ENCODE measurements at places on chromosomes 1 and 21.
A peak's percentile ranks its signal among the peaks of the same experiment; 100 is the strongest.

DNA sequence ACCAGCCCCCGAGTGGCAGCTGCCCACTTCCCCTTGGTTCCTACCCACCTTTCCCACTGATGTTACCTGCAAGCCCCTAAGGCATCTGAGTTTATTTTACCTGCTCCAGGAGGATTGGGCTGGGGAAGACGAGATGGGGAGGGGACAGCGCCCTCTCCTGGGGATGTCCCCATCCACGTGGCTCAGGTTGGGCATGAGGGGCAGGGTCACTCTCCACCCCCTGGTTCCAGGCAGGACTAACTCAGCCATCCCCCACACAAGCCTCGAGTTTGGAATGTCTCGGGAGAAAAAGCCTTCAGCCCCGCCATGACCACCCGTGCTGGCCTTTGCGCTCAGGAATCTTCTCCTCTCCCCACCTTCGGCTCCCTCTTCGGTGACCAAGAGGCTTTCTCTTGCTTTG, 90.0 kb downstream of the ARHGEF10L start:
- no peak for DNase-seq

DNA sequence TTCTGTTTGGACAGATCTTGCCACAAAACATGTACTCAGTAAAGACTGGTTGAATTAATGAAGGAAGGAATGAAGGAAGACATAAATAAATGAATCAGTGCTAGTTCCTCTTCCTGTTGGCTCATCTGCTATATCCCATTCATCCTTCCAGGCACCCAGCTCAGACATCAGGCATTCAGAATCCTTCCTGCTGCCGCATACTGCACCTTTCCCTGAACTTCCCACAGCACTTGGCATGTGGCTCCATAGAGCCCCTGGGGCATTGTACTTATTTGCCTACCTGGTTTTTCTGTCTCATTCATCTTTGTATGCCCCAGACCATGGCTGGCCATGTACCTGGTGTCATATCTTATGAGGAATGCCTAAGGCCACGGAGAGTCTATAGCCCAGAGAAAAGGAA, 34.4 kb upstream of the ZNF648 start:
- no peak for DNase-seq

- no peak for DNase-seq
Observed at GRCh38 chr1:3261007-3261968, 192.3 kb downstream of the PRDM16 start.

DNA sequence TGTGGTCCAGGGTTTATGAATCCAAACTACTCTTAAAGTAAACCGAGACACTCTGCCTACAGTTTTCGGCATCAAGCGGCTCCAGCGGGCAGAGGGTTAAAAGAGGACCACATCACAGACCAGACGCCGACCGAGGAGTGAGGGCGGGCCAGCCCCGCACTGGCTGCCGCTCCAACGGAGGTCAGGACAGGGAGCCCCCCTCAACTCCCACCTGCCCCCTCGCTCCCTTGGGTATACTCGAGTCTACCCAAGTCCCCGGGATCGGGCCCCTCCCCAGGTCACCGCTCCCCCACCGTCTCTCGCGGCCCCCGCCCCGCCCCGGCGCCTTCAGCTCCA, 312 bp downstream of the ARNT start:
- peak; percentile 65 for DNase-seq

DNA sequence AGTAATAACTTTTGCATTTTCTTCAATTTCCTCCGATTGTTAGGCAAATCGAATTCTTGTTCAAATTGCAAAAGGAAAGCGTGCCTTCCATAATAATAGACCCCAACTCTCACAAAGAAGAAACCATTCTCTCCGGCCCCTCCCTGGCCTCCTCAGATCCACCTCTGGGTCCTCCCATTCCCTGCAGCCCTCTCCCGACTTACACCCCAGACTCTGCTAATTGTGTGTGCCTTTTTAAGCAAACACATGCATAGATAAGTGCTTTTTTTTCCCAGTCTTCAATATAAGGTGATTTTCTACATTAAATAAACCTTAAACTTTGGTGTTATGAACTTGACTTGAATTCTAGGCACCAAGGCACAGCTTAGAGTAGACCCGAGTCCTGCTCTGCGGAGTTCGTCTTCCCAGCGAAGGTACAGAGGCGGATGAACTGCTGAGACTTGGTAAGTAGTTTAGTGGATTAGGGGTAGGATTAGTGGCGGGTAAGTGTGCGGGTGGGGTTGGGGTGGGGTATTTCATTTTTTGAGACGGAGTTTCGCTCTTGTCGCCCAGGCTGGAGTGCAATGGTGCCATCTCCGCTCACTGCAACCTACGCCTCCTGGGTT, 1.5 kb downstream of the L1TD1 start:
- DNase-seq, result no peak

GRCh38 chr21:31347435-31348032, 3.5 kb upstream of the TIAM1 start:
- DNase-seq, result peak; percentile 9

- no peak for DNase-seq
Observed at GRCh38 chr21:15671188-15671587, 58.6 kb upstream of the USP25 start.

GRCh38 chr1:56855190-56855589, 593 bp downstream of the C8A start:
- no peak for DNase-seq

GRCh38 chr21:28822486-28823335, 170.0 kb downstream of the LTN1 start:
- peak; percentile 92 for DNase-seq

DNA sequence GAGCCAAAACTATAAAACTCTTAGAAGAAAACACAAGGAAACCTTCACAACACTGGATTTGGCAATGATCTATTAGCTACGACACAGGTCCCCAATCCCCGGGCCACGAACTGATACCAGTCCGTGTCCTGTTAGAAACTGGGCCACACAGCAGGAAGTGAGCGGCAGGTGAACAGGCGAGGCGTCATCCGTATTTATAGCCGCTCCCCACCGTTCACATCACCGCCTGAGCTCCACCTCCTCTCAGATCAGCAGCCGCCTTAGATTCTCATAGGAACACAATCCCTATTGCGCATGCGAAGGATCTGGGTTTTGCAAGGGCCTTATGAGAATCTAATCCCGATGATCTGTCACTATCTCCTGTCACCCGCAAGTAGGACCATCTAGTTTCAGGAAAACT, 11.9 kb downstream of the TFB2M start:
- no peak for DNase-seq

DNA sequence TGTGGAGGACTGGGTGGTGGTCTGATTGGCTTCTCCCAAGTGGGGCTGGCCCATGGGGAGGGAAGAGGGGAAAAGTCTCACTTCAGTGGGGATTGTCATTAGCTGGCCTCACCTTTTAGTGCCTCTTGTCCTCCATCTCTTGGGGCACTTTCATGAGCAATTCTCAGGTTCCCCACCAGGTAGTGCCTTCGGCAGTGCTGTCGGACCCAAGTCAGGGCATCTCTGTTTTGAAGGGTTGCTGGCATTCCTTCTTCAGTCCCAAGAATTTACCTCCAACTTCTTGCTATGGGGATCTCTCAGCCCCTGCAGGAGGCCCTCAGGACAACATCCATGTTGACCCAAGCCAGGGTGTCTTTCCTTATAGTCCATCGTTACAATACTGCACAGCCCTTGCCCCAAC, 54.7 kb upstream of the F3 start:
- no peak for DNase-seq

- peak; percentile 41 for DNase-seq
Observed at GRCh38 chr1:52551507-52552235, 1.2 kb downstream of the TUT4 start.

GRCh38 chr1:27956761-27957160, 3.0 kb upstream of the XKR8 start:
- no peak for DNase-seq
